NCI-H460 (cell line): ENCODE measurements at places on chromosomes 12 and 14. TPM values are rescaled to one million over a fixed set of nuclear protein-coding genes. Genes with fewer than 3 reads are reported as not detected.

Gene RASAL1
- total RNA-seq: 2.3 and 2.6 TPM in 2 replicates

Gene ATL1
- 2.4 and 2.7 TPM in 2 replicates for total RNA-seq

Gene MYL2
- total RNA-seq: not detected in 2 replicates

Gene AICDA
- not detected in 2 replicates for total RNA-seq

Gene CMKLR1
- total RNA-seq: not detected in 2 replicates

Gene LRTM2
- total RNA-seq: not detected in 2 replicates

Gene ARHGEF25
- 9.2 and 13.1 TPM in 2 replicates for total RNA-seq

Gene SLC38A2
- total RNA-seq: 745 and 826 TPM in 2 replicates
